Panc1 (cell line): ENCODE measurements at places on chromosomes 12 and 14.

DNA sequence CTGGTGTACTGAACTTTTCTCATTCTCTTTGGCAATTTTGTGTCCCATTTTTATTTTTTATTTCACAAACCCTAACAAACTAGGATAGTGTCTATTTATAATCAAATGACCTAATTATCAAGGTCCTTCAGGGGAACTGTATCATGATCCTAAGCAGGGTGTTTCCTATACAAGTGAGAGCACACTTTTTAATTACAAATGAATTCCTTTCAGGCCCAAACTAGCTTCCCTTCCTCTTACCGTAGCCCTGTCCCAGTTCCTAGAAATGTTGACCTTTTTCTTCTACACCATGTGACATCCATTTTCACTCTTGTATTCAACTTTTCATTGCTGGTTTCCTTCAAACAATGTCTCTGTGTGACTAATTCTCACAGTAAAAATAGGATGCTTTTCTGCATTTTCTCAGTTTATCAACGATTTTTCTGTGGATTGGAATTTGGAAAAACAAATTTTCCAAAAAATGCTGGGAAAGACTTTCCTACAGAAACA, 411.4 kb downstream of the CCDC91 start:
- no peak for DNase-seq

- no peak for DNase-seq
Observed at GRCh38 chr12:1559676-1560091, 34.7 kb downstream of the FBXL14 start.

DNA sequence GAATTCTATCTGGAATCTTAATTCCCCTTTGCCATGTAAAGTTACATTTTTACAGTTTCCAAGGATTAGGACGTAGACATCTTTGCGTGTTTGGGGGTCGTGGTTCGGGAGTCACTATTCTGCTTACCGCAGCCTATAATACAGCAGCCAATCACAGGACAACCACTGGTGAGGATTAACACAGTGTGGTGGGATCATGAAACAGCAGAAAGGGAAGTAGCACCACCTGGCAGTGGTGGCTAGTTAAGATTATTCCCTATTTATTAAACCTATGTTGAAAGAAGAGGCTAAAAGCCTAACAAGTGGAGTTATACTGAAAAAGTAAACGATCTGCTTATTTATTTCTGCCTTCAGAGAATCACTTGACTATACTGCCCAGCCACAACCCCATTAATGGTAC, 71.7 kb downstream of the IPO8 start:
- DNase-seq = no peak

GRCh38 chr14:55221186-55221585, 29.8 kb upstream of the DLGAP5 start:
- peak; percentile 18 for DNase-seq

DNA sequence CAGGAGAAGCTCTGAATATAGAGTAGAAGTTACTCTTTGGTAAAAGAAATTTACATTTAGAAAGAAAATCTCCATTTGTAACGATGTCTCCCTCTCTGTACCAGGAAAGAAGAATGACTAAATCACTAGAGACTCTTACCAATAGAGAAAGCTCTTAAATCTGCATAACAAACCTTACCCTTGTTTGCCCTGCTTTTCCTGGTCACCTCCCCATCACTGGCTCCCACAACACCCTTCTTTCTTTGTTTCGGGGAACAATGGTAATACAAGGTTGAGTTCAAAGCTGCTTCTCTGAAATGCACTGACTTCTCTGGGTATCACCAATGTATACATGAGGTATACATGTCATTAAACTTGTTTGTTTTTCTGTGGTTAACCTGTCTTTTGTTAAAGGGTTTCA, 351.1 kb upstream of the FLRT2 start:
- DNase-seq = no peak

DNA sequence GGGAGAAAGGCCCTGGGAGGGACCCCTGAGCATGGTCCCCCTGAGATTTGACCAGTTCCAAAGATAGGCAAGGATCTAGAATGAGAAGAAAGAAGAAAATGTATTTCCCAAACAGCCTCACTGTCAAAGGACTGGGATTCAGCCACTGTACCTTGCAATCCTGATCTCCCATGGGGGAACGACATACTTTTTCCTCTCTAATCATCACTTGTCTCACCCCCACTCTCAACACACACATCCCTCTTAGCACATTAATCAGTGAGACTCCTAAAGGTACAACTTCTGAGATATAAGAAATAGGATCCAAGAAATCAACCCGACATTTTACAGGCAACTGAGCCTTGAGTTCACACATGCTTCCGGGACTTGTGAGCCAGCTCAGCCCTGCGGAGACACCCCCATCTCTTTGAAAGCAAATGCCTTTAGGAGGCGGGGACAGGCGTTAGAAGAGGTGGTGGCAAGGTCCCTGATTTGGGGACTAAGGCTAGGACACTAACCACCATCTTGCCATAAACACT, 1.4 kb downstream of the MAP3K9 start:
- no peak for DNase-seq

DNA sequence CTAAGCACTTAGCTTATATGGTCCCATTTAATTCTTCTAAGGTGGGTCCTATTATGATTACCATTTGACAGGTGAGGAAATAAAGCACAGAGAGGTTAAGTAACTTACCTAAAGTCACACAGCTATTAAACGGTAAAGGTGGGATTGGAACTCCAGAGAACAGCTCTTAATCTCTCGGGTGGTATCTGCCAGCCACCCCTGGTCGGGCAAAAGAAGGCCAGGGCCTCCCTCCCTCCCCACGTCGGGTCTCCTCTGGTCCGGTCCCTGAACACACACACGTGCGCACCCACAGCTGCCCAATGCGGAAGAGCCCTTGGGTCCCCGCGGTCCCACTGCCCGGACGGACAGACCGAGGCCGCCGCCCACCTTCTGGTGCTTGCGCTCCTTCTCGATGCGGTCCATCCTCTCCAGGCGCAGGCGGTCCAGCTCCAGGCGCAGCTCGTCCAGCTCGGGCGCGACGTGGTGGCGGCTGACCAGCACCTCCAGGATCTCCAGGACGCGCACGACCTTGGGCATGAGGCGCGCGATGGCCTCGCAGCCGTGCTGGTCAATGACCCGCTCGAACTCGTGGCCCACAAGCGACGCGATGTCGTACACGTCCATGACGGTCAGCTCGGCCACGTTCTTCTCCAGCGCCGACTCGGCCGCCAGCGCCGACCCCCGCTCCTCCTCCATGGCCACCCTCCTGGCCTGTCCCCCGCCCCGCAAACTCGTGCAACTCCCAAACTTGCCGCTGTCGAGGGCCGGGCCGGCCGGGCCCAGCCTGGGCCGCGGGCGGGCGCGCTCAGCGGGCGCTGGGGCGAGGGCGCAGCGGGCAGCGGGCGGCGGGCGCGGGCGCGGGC, 490 bp downstream of the RILPL1 start:
- no peak for DNase-seq

GRCh38 chr14:51168215-51168613, 71.8 kb upstream of the TMX1 start:
- DNase-seq = no peak

GRCh38 chr12:18690653-18691052, 47.2 kb downstream of the PLCZ1 start:
- DNase-seq = no peak

DNA sequence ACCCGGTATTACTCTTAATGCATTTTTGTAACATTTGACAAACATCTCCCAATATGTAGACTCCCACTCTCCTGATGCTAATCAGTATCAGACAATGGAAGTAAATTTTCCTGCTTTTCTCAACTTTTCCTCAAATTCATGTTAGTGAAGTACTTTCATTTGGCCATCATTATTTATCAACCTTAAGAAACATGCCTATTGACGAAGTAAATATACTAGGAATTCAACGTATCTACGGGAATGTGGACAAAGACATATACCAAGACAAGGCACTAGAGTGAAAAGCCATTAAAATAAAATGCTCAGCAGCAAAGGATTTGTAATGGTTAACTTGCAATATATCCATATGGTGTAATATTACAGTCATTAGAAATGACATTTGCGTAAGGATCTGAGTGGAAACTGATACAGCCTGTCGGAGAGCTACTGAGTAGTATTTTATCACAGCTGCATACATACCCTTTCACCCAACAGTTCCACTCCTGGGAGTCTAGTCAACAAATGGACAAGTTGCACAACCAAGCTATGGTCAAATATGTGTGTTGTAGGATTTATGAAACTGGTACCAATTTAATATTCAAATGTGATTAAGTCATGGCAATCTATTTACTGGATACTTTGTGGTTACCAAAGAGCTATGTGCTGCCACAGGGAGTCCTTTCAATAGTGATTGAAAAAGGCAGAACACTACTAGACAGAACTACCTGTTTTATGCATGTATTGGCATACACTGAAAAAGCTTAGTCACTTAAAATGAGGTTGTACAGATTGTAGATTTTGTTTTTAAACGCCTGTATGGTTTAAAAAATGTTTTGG, 26.5 kb downstream of the NUDT4 start:
- DNase-seq = no peak

DNA sequence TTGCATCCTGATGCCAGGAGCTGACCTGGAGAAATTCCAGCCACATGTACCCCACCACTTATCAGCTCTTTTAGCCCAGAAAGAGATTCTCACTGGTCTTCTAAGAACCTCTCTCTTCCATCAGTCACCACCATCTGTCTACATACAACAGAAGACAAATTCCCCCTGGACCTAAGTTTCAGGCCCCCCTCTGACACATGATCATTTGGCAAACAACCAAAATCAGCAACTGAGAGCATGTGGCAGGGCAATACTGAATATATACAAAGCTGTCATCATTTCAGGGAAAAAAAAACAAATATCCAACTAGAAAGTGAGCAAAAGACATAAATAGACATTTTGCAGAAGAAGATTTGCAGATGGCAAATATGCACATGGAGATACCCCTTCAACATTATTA, 180.2 kb downstream of the FOXN3 start:
- DNase-seq = no peak

DNA sequence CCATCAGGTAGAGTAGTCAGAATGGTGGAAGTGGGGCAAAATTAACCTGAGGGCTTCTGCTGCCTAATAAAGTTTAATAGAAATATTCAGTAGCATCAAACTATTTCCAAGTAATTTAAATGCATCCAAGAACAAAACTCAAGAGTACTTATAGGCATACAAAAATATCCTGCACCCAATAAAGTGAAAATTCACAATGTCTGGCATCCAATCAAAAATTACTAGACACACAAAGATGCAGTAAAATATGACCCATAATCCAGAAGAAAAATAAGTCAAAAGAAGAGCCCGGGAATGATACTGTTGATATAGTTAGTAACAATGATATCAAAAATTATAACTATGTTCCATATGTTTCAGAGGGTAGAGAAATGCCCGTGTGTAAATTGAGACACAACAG, 95.3 kb downstream of the TMEM117 start:
- DNase-seq = no peak

DNA sequence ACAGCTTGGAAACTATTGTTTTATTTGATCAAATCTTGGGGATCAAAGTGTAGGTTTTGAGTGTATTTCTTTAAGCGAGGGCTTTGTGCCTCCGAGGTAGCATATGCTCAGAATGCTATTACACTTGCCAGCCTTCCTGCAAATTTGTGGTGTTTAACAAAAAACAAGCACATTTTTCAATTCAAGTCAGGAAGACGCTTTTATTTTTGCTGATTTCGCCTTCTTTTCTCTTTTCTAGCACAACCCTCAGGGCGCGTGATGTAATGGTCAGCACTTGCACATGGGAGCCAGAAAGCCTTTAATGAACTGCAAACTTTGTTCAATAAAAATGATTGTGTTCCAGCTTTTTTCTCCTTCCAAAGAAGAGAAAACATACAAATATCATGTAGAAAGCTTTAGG, 466.5 kb downstream of the PRKD1 start:
- no peak for DNase-seq
